M059J (cell line): ENCODE measurements at places on chromosomes 1 and 21. TPM values are rescaled to one million over a fixed set of nuclear protein-coding genes. Genes with fewer than 3 reads are reported as not detected.

Gene CAPN2
- total RNA-seq, result 177 and 253 TPM in 2 replicates

GRCh38 chr1:153271711-153272110, 12.2 kb downstream of the LORICRIN start:
- DNase-seq, result no peak

DNA sequence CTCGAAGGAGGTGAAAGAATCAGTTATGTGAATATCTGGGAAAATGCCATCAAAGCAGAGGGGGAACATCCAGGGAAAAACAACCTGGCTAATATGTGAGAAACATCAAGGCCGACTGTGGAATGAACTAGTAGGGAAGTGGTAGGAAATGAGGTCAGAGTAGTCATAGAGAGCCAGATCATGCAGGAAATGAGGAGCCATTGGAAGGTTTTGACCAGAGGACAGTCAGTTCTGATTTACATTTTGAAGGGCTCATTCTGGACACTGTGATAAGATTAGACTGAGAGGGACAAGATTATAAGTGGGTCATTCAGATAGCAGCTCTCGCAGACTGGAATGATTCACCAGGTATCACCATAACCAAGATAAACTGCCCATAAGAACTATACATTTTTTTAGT, 63.7 kb downstream of the SYT14 start:
- DNase-seq, result peak; percentile 63

Gene KLF17
- total RNA-seq, result 0.37 and 0.64 TPM in 2 replicates

Gene ITGB3BP
- 63.0 and 69.4 TPM in 2 replicates for total RNA-seq

Gene NPR1
- not detected in 2 replicates for total RNA-seq

DNA sequence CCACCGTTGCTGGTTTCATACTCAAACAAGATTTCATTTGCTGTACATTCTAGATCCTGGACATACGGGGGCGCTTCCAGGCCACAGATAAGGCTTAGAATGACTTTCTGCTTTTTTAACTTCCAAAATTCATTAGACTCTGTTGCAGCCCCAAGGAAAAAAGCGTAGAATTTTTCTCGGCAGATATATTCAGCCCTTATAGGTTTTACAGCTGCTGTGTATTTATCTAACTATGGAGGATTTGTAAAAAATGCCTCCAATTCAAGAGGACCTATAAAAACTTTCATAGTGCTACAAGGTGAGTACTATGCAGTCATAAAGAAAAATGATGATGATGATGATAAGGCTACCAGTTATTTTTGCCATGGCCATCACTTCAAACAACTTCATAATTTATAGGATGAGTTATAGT, 51.6 kb downstream of the SLC30A10 start:
- peak; percentile 25 for DNase-seq

GRCh38 chr1:90821152-90821787, 104.2 kb upstream of the BARHL2 start:
- peak; percentile 22 for DNase-seq

GRCh38 chr1:169507413-169507812, 21.7 kb upstream of the SLC19A2 start:
- no peak for DNase-seq

- DNase-seq, result no peak
Measured at GRCh38 chr1:231990388-231990787, 363.8 kb downstream of the DISC1 start.

GRCh38 chr1:193435781-193436180, 249.4 kb upstream of the B3GALT2 start:
- DNase-seq, result peak; percentile 46

Gene OLFM3
- not detected in 2 replicates for total RNA-seq
